ENCODE measurements at places on chromosomes 11 and 22.

GRCh38 chr22:21044931-21045584 is 688 bp upstream of the LRRC74B start:
- DNase-seq: no peak

DNA sequence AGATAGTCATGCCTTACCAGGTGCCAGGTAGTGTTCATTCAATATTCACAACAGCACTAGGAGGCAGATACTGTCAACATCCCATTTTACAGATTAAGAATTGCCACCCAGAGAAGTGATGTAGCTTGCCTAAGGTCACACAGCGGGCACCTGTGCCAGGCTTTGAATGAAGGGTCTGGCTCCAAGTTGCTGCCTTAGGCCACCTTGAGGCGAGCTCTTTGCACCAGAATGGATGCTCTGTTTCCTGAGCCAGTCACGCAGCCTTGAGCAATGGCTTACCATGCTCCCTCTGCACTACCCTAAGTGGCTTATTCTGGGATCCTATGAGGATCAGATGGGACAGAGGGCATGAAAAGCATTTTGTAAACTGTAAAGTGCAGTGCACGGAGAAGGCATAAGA is 25.1 kb upstream of the TIMP3 start:
- DNase-seq: no peak

GRCh38 chr11:119316729-119317591 is at the start of gene MCAM:
TSS of gene MCAM (minus strand) at chr11:119317130. CDS start at chr11:119317101, 29 bp downstream.
- peak; percentile 64 for DNase-seq

- DNase-seq: no peak
Observed at GRCh38 chr11:66221012-66221411, 47.4 kb upstream of the RAB1B start.

DNA sequence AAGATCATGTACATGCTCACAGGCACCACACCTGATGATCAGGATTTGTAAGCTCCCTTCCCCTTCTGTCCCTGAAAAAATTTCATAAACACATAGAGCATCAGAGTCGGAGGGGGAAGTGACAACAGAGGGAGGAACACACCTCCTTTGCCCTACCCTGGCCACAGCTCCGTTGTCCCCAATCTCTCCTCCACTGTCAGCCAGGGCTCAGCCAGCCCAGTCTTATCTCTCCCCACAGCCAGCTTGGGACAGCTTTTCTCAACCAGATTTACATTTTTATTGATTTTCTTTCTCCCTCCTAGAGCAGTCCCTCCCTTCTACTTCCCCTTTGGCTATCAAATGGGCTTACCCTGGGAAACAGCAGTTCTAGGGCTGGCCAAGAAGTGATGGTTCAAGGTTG is 32.1 kb upstream of the TPBGL start:
- DNase-seq: no peak

DNA sequence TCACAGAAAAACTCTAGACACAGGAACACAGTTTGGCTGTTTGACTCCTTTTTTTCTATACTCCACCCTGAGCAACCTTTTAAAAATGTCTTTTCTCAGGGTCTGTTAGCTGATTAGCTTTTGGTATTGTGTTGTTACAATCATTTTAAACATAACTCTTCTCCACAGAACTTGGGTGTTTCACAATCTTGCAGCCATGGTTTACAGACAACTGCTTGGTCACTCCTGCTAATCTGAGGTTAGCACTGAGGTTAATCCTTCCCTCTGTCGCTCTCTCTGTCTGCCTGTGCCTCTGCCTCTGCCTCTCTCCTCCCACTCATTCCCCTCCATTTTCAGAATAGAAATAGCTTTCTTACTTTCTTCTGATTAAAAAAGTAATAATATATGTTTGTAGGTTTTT is 62.4 kb upstream of the ZBED5 start:
- DNase-seq: no peak

- DNase-seq: no peak
Observed at GRCh38 chr11:17541330-17541885, 2.8 kb downstream of the USH1C start.

DNA sequence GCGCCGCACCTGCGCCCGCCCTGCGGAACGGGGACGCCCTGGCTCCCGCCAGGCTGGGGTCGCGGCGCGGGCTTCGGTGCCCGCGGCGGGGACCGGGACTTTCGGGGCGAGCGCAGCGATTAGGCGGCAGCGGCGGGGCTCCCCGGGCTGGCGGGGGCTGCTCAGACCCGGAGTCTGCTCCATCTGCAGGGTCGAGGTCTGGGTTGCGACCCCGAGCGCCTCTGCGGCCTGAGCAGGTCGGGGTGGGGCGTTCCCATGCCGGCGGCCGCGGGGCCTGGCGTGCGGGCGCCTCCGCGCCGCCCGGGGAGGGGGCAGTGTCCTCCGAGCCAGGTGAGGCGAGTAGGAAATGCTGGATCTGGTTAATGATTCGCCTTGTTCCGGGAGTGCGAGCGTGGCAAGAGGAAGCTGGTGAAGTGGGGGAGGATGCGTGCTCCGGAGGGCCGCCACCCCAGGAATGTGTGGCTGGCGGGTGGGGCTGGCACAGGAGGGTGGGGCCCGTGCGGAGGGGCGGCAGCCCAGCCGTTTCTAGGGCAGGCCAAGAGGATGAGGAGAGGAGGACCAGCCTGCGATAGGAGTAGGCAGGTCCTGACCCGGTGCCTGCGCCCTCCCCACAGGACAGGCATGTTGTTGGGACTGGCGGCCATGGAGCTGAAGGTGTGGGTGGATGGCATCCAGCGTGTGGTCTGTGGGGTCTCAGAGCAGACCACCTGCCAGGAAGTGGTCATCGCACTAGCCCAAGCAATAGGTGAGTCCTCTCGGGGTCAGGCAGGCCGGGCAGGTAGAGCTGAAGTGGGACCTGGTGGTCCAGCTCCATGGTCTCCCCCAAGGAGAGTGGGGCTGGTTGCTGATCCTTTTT is 606 bp downstream of the RASSF7 start:
- no peak for DNase-seq

GRCh38 chr22:43411869-43412807 is at the start of gene MPPED1:
TSS of gene MPPED1 (plus strand) at chr22:43412014. CDS start at chr22:43424986, 12,972 bp downstream.
- no peak for DNase-seq

DNA sequence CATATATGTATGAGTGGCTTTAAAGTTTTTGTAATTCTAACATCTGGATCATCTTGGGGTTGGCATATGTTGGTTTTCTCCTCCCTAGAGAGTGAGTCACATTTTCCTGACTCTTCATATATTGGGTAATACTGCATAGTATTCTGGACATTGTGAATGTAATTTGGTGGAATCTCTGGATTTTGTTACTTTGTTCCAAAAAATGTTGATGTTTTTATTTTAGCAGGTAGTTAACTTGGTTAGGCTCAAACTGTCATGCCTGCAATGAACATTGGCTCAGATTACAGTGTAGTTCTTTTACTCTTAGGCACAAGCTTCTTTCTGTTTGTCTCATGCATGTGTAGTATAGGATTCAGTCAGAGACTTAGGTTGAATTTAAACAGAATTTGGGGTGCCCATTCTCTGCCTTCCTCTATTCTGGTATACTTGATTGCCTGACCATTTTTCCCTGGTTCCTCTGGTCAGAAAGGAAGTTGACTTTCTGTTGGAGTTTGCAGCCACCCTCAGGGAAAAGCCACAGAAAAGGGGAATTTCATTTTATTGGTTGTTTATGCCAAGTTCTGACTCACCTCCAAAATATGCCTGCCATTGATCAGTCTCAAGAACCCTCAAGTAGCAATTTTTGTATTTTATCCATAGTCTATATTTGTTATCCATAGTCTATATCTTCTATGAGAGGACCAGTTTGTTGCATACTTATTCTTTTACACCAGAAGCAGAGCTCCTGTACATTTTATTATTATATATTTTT is 151.7 kb downstream of the UVRAG start:
- no peak for DNase-seq

GRCh38 chr11:19917069-19917468 is 204.4 kb downstream of the NAV2 start:
- no peak for DNase-seq

GRCh38 chr11:69232821-69233743 is 60.9 kb upstream of the MYEOV start:
- DNase-seq: peak; percentile 47

DNA sequence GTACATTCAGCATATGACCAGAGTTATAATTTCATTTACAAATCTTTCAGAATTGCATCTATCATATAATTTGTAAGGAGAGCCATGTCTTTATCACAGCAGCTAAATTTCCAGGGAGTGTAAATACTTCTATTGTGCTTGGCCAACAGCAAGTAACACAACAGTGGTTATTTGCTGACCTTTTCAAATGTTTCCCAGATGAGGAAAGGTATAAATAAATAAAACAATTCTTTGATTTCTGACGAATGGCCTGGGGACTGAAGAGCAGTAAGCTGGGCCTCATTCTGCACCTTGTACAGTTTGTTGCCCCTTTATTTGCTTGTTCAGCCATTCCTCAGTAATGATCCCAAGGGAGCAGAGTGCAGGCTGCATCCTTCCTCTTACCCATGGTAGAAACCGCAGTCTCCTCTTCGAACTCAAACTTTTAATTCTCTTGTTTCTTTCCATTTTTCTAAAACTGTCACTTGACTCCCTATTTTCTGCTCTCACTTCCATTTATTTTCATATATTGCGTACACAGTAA is 132.8 kb downstream of the DDX10 start:
- DNase-seq: no peak

- DNase-seq: no peak
Observed at GRCh38 chr11:33521384-33521783, 179.2 kb downstream of the C11orf91 start.

GRCh38 chr11:104663190-104664140 is 234.8 kb downstream of the CASP12 start:
- no peak for DNase-seq
